ENCODE measurements at places on chromosomes 1 and 21.

- no peak for DNase-seq
Measured at GRCh38 chr1:36486439-36487335, 4.0 kb upstream of the CSF3R start.

GRCh38 chr1:53968125-53968513 lies 22.0 kb downstream of the LRRC42 start:
- no peak for DNase-seq

- DNase-seq: no peak
Measured at GRCh38 chr1:239128541-239128940, 257.8 kb upstream of the CHRM3 start.

DNA sequence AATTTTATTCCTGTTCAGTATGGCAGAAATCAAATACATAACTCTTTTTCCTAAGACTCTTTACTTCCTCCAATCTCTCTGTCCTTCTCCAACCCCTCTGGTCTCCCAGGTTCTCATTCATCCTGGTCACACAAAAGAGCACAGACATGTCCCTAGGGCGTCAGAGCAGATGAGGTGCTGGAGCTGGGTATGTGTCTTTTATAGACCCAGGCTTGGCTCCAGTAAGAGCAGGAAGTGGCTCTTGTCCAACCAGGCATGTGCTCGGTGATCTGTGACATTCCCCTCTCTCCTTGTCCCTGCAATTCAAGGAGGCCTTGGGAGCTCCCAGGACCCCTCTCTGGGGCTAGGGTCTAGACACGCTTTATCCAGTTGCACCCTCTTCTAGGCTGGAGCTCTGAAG lies 18.0 kb upstream of the LCE2D start:
- DNase-seq: no peak

DNA sequence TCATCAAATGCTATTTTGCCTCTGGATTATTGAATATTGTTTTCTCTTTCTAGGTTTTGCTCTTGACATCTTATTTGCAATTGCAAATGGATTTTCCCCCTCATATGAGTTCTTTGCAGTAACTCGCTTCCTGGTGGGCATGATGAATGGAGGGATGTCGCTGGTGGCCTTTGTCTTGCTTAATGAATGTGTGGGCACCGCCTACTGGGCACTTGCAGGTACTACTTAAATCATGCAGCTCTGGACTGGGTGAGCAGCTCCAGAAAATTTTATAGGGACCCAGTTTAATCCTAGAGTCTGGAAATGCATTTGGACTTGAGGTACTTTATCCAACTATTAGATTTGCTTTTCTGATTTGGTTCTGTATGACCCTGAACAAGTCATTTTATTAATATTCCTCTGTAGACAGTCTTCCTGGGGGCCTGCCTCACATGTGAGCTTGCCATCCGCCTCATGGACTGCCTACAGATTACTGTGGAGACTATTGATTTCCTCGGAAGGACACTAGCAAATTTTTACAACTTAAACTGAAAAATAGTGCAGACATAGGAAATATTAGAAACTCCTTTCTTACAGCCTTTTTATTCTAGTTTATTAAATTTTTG lies 44.5 kb downstream of the SLC22A15 start:
- no peak for DNase-seq

- DNase-seq: no peak
Measured at GRCh38 chr21:28518630-28519029, 474.0 kb downstream of the LTN1 start.

DNA sequence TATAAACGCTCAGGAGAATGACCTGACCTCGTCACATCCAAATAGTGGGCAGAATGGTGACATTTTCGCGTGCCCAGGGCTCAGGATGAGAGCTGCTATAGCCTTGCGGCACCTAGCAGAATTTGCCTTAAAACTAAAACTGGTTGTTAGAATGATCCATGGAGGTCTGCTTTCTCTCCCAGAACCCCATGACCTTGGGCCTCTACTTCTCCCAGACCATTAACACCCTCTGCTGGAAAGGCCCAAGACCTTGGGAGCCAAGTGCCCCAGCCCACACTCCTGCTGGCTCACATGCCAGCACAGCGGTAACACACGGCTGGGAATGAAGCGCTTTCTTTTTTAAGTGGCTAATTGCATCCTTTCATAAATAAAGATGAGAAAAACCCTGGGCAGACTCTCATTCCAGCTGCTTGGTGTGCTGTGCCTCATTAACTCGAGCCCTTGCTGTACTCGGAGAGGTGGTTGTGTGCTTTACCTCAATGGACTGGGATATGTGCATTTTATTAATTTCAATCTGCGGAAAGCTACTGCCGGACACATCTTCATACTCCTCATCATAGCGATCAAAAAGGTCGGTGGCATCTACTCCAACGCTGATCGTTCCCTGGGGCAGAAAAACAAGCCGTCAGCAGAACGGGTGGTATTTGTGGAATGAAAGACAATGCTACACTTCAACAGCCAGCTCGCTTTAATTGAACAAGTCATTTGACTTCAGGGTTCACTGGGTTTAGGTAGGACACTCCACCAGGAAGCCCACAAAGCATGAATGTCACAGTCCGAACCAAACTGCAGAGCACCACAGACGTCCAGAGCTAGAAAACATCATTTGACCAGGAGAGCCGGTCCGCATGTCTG lies 29.0 kb downstream of the THAP3 start:
- no peak for DNase-seq

DNA sequence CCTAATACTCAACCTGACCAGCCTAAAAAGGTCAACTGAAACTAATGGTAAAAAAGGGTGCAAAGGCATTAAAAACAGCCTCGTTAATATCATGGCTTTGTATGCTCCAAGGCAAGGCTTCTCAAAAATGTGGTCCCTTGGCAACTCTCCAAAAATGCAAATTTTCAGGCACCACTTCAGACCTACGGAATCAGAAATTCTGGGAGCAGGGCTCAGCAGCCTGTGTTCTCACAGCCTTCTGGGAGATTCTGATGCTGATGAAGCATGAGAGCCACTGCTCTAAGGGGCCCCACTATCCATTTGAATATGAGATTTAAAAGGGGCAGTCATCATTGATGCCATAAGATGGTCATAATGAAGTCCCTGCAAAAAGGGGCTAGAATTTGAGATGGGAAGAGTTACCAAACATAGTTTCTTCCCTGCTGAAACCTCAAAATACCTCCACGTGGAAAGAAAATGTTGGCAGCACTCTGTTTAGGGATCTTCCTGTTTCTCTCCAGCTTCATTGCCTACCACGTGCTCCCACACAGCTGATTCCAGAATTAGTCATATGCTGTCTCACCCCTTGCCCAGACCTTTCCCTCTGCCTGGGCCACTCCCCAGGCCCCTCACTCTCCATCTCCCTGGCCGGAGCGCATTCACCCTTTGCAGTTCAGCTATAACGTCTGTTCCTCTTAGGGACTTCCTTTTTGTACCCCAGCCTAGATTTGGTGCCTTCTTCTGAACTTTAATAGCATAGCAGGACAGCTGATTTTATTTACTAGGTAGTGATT lies 46.7 kb downstream of the PHC2 start:
- DNase-seq: no peak

GRCh38 chr1:8687538-8687937 lies 129.9 kb downstream of the RERE start:
- no peak for DNase-seq

GRCh38 chr1:3594706-3595377 lies 16.5 kb downstream of the MEGF6 start:
- DNase-seq: no peak

- peak; percentile 69 for DNase-seq
Measured at GRCh38 chr1:223230161-223230881, 87.3 kb upstream of the TLR5 start.

DNA sequence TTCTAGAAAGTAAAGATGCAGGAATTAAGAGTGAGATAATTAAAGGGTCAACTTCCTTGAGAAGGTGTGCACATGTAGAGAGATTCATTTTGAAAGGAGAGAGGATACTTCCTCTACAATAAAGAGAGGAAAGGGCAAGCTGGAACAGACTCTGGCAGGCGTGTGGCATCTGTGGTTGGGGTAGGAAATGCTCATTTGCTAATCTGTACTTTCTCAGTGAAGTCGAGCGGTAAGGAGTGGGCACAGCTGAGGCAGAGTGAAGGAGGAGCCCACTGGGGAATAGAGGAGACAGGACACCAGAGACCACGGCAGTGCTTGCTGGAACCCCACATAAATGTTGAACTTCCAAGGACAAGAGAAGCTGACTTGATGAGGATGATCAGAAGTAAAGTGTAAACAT lies 49.1 kb downstream of the PCSK9 start:
- DNase-seq: no peak

DNA sequence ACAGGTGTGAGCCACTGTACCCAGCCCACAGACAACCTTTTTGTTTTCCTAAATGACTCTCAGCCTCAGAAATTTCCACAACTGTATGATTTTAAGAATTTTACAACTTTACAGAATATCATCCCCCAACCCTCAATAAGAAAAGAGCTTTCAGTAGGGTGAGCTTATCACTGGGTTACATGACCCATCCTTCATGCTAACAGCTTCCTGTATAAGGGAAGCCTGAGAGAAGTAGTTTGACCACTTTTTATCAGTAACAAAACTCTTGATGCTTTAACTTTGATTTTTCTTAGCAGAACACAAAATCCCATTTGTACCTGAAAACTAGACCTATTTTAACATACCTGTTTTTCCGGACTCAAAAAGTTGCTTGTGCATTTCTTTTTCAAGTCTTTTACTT lies 9.7 kb upstream of the MYBPHL start:
- DNase-seq: no peak

DNA sequence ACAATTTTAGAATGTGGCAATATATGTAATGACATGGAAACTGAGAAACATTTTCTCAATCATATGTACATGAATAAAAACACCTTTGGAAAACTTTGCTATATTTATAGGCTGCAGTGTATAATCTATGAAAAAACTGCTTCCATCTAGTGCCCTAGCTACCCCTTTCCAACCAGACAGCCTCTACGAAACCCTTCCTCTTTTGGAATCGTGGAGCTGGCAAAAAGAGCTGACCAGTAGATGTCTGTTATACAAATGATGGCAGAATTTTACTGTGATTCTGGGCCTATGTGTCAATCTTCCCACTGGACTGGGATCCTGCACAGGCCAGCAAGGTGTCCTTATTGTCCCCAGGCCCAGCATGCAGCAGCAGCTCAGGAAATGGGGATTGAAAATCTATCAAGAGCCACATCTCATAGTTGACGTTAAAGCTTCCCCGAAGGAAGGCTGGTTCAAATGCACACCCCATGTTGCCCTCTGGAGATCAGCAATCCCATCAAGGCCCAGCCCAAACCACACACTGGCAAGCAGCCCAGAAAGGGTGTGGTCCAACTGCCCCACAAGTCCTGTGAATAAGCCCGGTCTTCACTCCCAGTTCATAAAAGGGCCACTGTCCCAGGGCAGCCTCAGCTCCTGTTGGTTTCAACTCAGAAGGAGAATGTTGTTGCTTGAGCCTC lies 8.8 kb upstream of the FAM20B start:
- DNase-seq: no peak

GRCh38 chr1:203403586-203403985 lies 52.7 kb upstream of the FMOD start:
- no peak for DNase-seq

GRCh38 chr1:241677201-241677600 lies 25.1 kb downstream of the WDR64 start:
- DNase-seq: no peak

DNA sequence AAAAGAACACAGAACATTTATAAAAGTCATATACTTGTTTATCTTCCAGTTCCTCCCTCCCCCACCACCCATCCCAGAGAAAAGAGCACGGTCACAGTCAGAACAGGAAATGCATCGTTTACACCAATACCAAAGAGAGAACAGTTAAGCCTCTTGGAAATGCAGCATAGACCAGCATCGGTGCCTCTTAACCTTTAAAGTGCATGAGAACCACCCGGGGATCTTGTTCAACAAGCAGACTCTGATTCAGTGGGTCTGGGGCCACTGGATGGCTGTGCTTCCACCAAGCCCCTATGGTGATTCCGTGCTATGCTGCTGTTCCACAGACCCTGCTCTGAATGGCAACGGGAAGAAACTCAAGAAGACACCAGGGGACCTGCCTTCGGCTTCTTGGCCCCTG lies 19.2 kb downstream of the FAM89A start:
- no peak for DNase-seq

GRCh38 chr1:48627486-48627885 lies 149.2 kb downstream of the BEND5 start:
- no peak for DNase-seq

DNA sequence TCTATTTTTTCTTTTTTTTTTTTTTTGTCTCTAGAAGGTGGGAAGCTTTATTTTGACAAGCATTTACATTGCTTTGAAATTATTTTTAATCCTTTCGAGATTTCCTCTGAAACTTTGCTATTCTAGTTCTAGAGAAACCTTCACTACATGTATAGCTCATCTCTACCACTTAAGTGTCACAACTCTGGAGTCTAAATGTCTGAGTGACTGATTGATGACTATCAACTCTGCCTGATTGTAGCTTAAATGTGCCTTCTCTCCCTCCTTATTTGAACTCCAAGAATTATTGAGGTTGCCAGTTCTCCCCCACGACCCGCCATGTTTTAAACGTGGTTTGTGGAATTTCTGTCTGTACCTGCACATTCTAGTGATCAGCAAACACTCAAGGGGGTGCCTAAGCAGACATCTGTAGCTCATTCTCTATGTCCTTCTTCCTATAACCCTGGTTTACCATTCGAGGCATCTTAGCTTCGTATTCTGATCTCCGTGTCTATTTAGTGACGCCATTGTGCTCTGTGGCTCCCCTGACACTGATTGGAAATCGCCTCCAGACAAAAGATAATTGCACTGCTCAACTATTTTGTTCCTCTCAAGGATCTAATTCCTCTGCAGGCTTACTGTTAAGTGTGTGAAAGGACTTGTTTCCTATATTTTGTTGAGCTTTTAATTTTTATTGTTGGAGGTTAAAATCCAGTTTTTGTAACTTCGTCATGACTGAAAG lies 1570.6 kb downstream of the BRINP3 start:
- DNase-seq: no peak

GRCh38 chr1:60173006-60173405 lies 99.4 kb upstream of the C1orf87 start:
- no peak for DNase-seq

GRCh38 chr1:154218545-154218944 lies 2.2 kb upstream of the UBAP2L start:
- DNase-seq: no peak

- no peak for DNase-seq
Measured at GRCh38 chr1:85146972-85147359, 53.9 kb downstream of the SYDE2 start.

- peak; percentile 33 for DNase-seq
Measured at GRCh38 chr1:174968750-174969244, 30.9 kb upstream of the CACYBP start.

DNA sequence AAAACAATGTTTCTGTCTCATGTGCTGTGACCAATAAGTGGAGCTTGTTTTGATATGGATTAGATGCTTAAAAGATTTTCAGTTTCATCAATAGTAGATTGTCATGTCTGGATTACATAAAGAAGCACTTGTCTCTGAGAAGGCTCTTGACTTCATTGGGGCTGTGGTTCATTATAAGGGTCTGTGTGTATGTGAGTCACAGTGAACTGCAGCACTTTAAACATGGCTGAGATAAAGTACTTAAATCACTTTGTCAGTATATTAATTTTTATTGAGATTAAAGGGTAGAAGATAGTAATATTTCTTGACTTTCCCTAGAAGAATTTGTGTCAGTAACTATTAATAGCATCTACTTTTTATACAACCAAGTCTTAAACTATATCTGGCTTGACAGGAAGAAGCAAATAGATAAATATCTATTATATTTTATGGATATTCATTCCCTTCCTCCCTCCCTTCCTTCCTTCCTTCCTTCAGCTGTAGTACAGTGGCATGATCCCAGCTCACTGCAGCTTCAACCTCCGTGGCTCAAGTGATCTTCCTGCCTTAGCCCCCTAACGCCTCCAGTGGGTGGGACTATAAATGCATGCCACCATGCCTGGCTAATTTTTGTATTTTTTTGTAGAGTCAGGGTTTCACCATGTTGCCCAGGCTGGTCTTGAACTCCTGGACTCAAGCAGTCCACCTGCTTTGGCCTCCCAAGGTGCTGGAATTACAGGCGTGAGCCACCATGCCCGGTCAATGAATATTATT lies 48.8 kb downstream of the ZFYVE9 start:
- no peak for DNase-seq
